ENCODE measurements at places on chromosomes 5 and 9.

DNA sequence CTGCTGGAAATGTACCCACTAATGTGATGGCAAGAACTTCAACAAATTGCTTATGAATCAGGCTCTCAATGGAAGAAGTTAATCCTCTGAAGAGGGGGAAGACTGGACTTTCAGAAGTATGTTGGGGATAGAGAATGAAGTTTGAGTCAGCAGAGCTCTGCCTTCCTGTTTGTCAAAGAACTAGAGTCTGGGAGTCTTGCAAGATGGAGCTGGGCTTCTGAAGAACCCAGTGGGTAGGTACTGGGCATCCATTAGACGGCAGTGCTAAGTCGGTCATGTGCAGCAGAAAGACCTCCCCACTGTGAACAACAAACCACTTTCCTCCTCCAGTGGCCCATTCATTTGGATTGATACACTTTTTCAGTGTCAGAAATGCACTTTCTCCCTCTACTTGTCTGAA lies 34.6 kb downstream of the OTULIN start:
- no peak for DNase-seq

DNA sequence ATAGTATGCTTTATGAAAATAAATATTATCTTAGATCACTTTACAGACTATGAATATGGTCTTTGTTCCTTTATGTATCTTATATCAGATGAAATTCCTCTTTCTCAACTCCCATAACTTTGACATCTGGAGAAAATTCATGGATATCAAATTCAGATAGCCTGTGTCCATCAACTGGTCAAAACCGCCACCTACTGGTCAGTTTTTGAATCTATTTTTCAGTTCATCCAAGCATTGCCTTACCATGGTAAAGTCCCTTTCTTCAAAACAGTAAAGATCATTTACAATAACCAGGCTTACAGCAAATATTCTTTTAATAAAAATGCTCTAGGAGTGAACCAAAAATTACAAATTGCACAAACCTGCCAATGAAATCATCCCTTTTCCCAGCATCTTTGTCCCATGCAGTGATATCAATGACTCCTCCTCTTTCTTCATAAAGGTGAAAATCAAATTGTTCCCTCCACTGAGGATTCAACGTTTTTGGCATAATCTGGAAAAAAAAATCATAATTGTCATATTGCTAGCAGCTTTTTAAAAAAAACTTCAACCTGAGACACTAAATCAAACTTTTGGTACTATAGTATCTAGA lies 290.5 kb downstream of the SLF1 start:
- DNase-seq = no peak

DNA sequence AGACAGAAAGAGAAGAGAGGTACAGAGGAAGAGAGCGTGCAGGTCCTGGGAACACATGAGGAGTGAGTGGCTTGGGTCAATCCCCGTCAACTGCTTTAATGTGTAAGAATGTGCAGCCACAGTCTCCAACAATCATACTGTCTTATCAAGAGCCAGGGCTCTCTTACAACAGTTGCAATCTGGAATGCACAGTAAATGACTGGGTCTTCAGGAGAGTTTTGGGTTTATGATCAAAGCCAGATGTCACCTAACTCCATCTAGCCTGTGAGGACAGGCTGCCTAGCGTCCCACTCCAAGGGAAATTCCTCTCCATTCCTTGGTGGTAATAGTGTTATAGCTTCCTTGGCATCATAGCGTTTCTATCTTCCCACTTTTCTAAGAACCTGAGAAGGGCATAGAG lies 75.0 kb upstream of the TRIO start:
- DNase-seq = no peak

DNA sequence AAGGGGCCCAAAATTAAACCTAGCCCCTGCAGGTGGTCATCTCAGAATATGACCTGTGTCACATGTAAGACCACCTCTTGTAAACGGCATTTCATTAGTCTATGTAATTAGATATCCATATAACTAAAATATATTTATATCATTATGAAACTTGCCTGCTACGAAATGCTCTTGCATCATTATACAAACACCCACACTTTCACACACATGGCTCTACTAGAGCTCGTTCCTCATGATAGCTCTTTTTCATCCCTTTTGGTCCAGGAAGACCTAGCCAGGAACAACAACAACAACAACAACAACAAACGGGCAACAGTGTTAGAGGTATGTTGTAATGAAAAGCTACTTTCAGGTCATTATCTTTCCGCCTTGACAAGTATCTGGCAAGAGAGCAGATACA lies 58.6 kb downstream of the LHFPL2 start:
- DNase-seq = no peak

- DNase-seq = no peak
Observed at GRCh38 chr5:140261403-140262171, 41.3 kb downstream of the PFDN1 start.

DNA sequence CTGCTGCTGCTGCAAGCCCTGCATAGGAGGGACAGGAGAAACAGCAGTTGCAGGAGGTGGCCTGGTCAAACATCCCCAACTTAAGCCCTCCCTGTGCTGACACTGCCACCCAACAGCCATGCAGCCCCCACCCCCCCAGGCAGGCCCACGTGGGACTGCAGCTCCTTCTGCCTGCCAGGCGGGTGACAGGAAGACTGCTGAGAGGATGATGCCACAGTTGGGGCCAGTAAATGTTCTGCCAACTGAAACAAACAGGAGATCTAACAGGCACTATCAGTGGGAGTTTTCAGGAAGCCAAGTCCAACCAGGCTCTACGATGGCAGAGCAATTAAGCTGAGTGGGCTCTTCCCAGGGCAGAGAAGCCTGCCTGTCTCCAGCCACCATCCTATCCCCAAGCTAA lies 31.1 kb downstream of the DIRAS2 start:
- DNase-seq = no peak

DNA sequence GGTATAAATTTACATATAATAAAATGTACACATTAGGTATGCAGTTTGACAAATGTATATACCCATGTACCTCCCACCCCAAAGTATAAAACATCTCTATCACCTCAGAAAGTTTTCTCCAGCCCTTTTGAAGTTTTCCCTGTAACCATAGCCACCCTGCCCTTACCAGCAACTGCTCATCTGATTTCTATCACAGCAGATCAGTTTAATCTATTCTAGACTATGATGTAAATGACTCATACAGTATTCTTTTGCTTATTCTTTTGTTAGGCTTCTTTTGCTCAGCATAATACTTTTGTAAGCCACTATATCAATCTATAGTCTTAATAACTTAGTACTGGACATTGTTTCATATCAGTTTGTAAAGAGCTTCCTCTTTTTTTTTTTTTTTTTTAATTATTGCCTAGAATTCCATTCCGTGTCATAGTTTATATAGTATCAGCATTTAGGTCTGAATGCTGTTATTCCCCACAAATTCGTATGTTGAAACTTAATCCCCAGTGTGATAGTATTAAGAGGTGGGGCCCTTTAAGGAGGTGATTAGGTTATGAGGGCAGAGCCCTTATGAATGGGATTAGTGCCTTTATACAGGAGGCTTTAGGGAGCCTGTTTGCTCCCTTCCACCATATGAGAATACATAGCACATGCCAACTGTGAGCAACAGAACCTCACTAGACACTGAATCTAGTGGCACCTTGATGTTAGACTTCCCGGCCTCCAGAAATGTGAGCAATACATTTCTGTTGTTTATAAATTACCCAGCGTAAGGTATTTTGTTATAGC lies 20.3 kb downstream of the MELK start:
- DNase-seq = no peak

GRCh38 chr9:116160676-116161571 lies 7.3 kb downstream of the PAPPA start:
- DNase-seq = no peak

GRCh38 chr5:56402266-56403220 lies 169.4 kb upstream of the ANKRD55 start:
- DNase-seq = no peak

GRCh38 chr5:57435701-57436134 lies 46.9 kb downstream of the ACTBL2 start:
- DNase-seq = no peak

DNA sequence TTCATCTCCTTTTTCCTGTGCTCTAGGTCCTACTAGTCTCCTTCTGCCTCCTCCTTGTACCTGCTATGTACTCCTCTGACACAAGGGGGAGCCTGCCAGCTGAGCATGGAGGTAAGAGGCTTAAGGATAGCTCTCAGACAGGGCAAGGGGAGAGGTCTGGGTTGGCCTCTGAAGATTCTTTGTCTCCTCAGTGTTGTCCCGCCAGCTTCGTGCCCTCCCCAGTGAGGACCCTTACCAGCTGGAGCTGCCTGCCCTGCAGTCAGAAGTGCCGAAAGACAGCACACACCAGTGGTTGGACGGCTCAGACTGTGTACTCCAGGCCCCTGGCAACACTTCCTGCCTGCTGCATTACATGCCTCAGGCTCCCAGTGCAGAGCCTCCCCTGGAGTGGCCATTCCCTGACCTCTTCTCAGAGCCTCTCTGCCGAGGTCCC lies 3.8 kb downstream of the CREB3 start:
- DNase-seq = peak; percentile 69

- DNase-seq = no peak
Observed at GRCh38 chr5:17929171-17929570, 294.9 kb downstream of the TAF11L14 start.

GRCh38 chr5:17187011-17187785 lies 30.2 kb upstream of the BASP1 start:
- DNase-seq = no peak

- DNase-seq = no peak
Observed at GRCh38 chr9:37798677-37799076, 1.9 kb upstream of the DCAF10 start.

DNA sequence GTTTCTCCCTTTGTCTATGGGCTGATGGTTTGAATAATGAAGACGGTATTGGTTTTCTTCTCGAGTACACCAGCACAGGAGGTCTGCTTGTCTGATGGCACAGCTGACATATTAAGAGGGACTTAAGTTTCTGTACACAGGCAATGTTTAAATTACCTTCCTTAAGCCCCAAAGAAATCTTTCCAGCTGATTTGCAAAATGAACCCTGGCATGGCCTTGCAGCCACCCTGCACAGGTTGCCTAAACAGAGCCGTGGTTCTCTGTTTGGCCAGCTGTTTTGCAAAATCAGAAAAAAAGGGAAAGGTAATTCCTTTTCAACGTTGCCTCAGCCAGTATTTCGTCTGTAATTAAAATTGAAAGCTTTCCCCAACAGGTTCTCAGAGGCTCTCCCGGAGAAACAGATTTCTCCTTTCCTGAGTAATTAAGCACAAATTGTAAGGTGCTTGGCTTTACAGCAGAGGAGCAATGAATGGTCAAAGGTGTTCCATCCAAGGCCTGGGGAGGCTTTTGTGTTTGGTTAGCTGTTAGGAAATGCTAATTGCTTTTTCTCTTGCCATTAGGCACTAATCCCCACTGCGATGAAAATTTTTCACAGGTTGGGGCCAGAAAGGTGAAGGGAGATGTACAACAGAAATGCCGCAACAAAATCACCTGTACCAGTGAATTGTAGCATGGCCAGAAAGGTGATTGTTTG lies 138.9 kb downstream of the RASEF start:
- no peak for DNase-seq

DNA sequence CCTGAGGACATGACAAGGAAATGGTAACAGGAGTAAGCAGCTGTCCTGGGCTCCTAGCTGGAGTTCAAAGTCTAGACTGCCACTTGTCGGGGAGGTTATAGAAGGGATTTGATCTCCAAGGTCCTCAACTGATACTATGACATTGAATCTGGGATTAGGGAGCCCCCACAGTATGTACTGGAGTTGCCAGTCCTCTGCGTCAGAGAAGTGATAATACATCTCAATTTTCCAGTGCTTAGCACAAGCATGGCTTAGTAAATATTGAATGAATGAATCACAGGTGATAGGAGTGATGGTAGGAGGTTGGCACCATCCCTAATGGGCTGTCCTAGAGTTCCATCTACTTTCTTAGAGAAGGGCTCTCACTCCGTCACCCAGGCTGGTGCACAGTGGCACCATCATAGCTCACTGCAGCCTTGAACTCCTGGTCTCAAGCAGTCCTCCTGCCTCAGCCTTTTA lies 6.2 kb upstream of the TPM2 start:
- no peak for DNase-seq

DNA sequence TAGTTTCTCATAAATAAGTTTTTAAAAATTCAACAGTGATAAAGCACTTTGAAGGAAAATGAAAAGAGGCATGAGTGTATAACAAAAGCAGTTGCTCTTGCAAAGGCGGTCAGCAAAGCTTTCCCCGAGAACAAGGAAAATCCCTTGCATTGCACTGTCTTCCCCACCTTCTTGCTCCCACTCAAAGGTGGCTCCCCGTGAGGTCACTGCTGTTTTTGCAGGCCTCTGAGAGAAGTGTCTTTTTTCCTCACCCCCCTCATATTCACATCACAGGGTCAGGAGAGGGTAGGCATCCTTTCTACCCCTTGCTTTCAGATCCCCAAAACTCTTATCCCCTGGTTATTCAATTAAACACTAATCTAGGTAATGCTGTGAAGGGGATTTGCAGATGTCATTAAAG lies 15.2 kb upstream of the SLC36A1 start:
- no peak for DNase-seq

DNA sequence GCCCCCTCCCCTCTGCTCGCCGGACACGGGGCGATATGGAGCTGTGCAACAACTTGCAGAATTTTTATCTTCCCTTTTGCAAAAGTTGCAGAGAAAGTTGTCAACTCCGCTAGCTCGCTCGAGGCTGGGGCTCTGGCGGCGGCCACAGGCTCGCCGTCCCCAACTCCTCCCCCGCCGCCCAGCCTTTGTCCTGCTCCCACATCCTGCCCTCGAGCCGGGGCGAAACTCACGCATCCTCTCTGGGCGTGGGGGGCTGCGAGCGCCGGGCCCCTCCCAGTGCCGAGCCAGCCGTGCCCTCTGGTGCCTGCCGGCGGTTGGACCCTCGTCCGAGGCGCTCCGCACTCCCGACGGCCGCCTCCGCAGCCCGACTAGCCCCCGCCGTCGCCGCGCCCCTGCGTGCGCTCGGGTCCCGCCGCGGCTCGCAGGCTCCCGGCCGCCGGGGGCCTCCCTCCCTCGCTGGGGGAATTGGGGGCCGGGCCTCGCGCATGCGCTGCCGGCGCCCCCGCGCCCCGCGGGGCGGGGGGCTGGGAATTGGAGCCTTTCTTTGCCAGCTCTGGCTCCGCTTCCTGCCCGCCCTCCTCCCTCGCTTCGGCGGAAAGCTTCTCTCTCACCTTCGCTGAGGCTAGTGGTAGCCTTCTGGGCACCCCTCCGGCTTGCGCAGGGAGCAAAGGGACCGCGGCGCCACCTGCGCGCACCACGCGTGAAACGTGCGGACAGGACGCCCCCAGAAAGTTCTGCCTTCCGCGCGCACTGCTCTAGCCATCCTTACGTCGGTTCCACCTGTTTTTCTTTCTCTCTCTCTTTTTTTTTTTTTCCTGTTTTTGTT lies at the start of gene CCNJL:
Gene CCNJL, minus strand, starts transcription at position 431 of the 826 bp plus-strand sequence. CDS start 641 bp downstream, outside the sequence.
- peak; percentile 55 for DNase-seq

Data from activated CD8-positive, alpha-beta memory T cell treated with anti-CD3 and anti-CD28 coated beads, Interleukin-2, amount 50 U/mL, for 48 hours (primary cell).